ENCODE measurements at places on chromosomes 5 and 9. TPM values are rescaled to one million over a fixed set of nuclear protein-coding genes. Genes with fewer than 3 reads are reported as not detected.

DNA sequence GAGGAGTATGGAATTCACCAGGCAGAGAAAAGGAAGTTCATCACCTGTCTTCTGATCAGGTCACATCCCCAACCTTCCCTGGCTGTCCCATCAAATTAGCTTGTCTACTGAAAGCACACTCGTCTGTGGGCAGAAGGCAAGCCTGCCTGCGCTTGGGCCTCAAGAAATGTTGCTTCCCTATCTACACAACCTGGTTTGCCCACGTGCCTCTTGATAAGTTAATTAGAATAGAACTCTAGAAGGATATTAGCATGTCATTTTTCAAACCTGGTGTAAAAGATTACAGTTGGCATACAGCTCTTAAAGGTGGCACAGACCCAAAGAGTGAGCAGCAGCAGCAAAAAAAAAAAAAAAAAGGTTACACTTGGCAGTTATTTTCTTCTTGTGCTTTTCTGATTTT lies 5.1 kb downstream of the TTC23L start:
- no peak for DNase-seq

- no peak for DNase-seq
Measured at GRCh38 chr5:174223355-174223754, 177.8 kb downstream of the NSG2 start.

DNA sequence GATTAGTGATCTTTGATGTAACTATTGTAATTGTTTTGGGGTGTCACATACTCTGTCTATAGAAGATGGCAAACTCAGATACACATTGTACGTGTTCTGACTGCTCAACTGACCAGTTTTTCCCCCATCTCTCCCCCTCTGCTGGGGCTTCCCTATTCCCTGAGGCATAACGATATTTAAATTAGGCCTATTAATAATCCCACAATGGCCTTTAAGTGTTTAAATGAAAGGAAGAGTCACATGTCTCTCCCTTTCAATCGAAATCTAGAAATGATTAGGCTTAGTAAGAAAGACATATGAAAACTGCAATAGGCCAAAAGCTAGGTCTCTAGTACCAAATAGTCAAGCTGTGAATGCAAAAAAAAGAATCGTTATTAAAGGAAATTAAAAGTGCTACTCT lies 265.6 kb downstream of the TMEM232 start:
- no peak for DNase-seq

GRCh38 chr5:128084228-128085167 lies 932 bp downstream of the SLC12A2 start:
- DNase-seq = no peak

DNA sequence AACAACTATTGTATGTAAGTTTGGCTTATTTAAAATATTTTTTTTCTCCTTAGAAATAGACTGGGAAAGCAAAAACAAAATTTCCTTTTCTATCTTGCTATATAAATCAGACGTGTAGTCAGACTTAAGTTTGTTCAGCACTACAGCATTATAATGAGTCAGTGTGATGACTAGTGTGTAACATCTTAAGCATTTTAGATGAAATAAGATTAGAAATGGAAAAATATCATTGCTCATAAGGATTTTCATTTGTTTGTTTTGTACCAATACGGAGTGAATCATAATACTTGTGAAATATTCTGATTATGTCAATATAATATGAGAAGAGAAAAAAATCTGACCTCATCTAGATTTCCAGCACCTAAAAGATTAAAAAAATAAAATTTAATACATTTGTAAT lies 64.7 kb upstream of the RICTOR start:
- no peak for DNase-seq

DNA sequence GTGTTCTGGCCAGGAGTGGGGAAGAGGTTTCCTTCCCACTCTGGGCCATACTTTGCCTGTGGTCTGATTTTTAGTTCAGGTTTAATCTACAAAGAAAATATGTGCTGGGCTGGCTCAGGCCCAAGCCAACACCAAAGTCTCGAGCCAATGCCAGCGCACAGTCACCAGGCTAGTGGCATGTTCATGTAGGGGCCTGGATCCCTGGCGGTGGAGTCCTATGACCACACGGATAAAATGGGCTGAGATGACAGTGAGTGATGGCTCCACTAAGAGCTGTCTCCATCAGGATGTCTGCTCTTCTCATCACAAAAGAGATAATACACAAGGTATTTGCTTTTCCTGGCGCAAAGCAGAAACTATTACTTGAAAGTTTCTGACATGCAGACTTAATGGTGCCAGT lies 92.9 kb upstream of the PTPN3 start:
- DNase-seq = no peak

DNA sequence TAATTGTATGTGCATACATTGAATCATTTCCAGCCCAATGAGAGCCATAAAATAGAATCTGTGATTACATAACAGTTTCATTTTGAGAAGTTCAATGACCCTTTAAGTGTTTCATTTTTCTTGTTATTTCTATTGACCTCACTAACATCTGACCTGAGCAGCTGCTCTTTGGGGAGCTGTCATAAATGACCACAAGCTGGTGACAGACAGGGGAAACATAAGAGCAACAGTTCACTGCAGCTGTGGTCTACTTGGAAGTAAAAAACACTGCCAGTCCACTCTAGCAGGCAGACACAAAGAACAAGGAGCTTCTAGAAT lies 265.4 kb downstream of the DTWD2 start:
- DNase-seq = no peak

DNA sequence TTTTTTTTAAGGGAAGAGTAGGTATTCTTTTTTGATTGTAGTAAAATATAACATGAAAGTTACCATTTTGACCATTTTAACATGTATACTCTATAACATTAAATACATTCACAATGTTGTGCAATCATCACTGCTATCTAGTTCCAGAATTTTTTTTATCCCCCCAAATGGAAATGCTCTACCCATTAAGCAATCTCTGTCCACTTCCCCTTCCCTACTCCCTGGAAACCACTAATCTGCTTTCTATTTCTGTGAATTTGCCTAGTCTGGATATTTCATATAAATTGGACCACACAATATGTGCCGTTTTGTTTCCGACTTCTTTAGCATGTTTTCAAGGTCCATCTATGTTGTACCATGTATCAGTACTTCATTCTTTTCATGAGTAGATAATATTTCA lies 429.5 kb downstream of the TLE1 start:
- no peak for DNase-seq

GRCh38 chr9:74407166-74407565 lies 90.0 kb upstream of the RORB start:
- no peak for DNase-seq

GRCh38 chr9:75780185-75780584 lies 110.3 kb upstream of the PCSK5 start:
- DNase-seq = no peak

- DNase-seq = no peak
Measured at GRCh38 chr9:99635032-99635431, 186.7 kb upstream of the NR4A3 start.

GRCh38 chr9:115668521-115668920 lies 485.1 kb upstream of the PAPPA start:
- DNase-seq = no peak

DNA sequence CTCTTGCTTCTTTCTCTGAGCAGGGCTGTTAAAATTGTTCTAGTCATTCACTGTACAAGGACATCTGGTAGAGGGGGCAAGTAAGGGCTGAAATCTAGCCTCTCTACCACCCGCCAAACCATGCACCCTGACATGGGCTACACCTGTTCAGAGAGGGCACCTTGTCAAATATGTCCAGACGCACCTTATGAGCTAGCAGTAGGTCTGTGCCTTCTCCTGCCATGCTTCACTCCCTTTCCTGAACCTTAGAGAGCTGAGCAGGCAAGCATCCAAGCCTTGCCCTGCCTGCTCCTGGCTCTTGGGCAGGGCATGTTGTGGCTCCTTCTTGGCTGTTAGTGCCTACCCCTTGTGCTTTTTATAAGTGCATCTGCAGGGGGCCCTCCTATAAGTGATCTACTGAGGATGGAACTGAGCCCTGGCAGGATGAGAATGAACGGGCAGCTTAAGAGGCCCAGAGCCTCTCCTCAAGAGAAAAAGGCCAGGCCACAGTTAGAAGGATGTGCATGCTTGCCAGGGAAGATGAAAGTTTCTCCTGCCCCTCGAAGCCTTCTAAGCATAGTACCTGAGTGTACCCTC lies 3.8 kb upstream of the NEUROG1 start:
- no peak for DNase-seq

DNA sequence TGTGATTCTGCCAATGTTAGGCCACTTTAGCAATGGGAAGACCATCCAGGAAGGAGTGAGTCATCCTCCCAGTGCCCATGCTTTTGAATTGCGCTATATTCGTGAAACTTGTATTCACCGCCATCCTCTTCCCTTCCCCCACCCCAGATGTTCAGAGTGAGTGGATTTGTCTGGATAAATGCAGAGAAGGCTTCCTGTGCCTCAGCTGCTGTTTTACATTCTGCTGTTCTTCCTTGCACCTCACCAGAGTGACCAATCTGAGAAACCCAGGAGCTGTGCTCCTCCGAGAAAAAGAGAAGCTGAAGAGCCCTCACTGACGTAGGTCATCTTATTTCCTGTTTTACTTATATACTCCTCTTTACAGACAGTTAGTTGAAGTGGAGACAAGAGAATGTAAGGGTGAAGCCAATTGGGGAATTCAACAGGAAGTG lies 24.6 kb upstream of the SVEP1 start:
- no peak for DNase-seq

- no peak for DNase-seq
Measured at GRCh38 chr5:171388816-171389168, 1.1 kb downstream of the NPM1 start.

DNA sequence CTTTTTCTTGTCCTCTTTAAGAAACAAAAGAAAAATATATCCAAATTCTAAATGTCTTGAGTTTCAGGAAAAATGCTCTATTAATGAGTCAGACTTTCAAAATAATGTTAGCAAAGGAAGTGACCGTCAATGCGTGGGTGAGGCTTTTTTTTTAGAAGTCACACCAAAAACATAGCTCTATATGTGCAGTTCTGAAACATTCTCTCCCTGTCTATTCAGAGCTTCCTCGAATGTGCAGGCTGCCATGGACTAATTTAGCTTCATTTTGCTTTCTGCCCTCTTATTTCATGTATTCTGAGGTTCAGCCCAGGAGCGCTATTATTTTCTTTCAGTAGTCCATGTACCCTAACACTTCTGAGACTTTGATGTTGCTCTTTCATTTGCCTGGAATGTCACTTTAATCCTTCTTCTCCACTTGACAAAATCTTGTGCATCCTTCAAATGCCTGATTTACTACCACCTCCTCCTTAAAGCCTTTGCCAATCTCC lies 72.5 kb upstream of the RASA1 start:
- no peak for DNase-seq

- no peak for DNase-seq
Measured at GRCh38 chr9:90002397-90003271, 397.8 kb downstream of the GADD45G start.

- no peak for DNase-seq
Measured at GRCh38 chr9:129276486-129277230, 98.6 kb upstream of the IER5L start.

DNA sequence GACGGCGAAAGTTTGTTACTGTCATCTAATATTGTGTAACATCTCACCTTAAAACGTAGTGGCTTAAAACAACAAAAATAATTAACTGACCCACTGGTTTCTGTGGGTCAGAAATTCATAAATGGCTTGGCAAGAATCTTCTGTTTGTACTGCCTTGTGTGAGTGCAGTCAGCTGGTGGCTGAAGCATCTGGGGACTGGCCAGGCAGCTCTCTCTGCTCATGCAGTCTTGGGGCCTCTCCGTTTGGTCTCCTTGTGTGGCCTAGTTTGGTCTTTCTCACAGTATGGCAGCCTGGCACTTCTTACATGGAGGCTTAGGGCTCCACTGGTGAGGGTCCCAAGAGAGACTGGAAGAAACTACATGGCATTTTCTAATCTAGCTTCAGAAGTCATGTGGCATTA lies 49.0 kb upstream of the CTXN3 start:
- DNase-seq = no peak

- DNase-seq = no peak
Measured at GRCh38 chr9:89980600-89980999, 375.8 kb downstream of the GADD45G start.

DNA sequence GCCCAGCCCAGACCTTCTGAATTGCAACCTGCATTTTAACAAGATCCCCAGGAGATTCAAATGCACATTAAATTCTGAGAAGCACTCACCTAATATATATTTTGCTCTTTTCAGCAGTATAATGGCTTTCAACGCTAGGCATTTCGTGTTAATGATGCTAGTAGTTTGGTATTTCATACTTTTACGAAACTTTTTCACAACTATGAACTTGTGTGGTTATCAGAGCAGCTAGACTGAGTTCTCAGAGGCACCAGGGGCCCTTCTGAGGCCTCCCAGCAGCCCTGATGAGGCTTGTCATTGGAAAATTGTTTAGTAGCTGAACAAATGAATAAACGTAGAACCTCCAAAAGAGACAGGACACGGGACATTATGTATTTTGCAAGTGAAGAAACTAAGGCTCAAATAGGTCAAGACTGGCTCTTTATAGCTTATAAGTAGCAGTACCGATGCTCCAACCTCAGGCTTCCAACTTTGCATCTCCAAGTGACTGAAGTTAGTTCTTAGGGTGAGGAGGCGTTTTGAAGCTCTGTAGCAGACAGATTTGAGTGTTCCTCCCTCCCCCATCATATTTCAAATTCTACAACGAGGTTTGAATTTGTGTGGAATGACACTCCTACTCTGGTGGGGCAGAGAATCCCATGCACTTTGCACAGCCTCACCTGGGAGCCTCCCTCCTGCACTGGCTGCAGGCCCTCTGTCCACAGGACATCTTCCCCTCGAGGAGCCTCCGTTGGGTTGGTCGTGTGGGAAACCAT lies 121.1 kb upstream of the SLC25A48 start:
- DNase-seq = no peak

- no peak for DNase-seq
Measured at GRCh38 chr5:127933348-127933747, 150.2 kb upstream of the SLC12A2 start.

DNA sequence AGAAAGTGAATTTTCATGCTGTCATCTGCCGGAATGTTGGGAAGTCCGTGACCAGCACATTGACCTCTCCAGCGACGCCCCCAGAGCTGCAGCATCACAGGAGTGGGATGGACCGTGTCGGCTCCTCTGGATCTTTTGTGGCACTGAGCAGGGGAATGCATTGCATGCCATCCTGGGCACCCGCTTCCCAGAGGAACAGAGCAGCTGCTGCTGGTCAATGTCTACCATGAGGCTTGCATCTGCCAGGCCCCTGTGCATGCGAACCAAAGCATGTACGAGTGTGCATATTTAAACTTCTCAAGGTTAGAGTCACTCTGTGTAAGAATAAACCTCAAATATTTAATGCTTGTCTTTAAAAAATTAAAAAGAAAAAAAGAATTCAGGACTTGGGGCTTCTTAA lies 414.8 kb downstream of the GADD45G start:
- no peak for DNase-seq

Gene NUDT12
- 2.4 TPM for polyA plus RNA-seq

Gene NUTM2F
- polyA plus RNA-seq = not detected

Gene PCDHA11
- not detected for polyA plus RNA-seq

Gene TRPM3
- polyA plus RNA-seq = under 0.01 TPM

Gene NME5
- polyA plus RNA-seq = not detected

Gene SLC46A2
- not detected for polyA plus RNA-seq

Gene GFPT2
- 0.18 TPM for polyA plus RNA-seq

Gene MROH2B
- not detected for polyA plus RNA-seq

Gene C1QTNF3
- polyA plus RNA-seq = 9.1 TPM

Gene MYO10
- polyA plus RNA-seq = 4.5 TPM

Gene EXOSC2
- polyA plus RNA-seq = 27.5 TPM

Gene SAXO1
- not detected for polyA plus RNA-seq

All from HepG2 (cell line).